ENCODE measurements at places on chromosomes 1 and 21. TPM values are rescaled to one million over a fixed set of nuclear protein-coding genes. Genes with fewer than 3 reads are reported as not detected.

GRCh38 chr1:208767816-208768215, 523.6 kb upstream of the PLXNA2 start:
- DNase-seq = no peak

LRRC71 gene
- not detected for polyA plus RNA-seq

PDC gene
- not detected for polyA plus RNA-seq

DNA sequence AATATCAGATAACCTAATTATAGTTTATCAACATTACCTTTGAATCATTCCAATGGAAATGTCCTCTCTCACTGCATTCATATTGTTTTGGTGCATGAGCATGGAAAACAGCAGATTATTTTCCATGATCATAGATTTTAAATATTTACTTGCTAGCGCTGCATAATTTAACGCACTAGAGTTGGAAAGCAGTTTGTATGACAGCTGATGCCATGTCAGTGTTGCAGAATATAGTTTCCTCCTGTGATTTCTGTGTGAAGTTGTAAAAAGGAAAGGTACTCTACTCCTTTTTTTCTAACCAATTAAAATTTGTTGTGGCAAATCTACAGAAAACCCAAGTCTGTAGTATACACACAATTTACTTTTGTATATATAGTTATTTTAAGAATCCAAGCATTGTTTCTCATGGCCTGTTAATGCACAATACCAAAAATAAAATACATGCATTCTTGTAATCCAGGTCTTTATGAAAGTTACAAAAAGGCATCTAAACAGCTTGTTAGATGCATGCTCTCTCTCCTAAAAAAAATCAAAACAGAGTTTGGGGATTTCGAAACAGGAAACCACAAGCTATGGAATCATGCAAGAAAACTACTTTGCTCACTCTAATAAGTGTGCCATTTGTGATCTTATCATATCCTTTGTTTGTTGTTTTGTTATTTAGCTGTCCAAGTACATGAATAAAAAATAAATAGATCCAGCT, 1.9 kb upstream of the ATG4C start:
- peak; percentile 50 for DNase-seq

- no peak for DNase-seq
Measured at GRCh38 chr21:32055305-32055704, 182.5 kb downstream of the HUNK start.

DNA sequence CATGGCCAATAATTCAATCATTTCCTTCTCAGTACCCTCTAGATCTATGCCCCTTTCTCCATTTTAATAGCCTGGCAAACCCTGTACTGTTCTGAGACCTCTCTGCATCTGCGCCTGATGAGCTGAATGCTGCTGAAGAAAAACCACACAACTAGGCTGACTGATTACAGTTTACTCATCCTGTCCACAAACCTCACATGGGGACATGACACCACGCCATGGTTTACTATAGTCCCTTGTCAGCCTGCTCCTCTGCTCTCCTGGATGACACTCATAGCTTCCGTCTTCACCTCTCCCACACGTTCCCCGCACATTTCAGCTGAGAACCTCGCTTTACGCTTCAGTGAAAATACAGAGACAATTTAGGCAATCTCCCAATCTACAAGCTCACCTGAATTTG, 59.7 kb downstream of the DESI2 start:
- no peak for DNase-seq

SLC16A1 gene
- polyA plus RNA-seq = 186 TPM

DNA sequence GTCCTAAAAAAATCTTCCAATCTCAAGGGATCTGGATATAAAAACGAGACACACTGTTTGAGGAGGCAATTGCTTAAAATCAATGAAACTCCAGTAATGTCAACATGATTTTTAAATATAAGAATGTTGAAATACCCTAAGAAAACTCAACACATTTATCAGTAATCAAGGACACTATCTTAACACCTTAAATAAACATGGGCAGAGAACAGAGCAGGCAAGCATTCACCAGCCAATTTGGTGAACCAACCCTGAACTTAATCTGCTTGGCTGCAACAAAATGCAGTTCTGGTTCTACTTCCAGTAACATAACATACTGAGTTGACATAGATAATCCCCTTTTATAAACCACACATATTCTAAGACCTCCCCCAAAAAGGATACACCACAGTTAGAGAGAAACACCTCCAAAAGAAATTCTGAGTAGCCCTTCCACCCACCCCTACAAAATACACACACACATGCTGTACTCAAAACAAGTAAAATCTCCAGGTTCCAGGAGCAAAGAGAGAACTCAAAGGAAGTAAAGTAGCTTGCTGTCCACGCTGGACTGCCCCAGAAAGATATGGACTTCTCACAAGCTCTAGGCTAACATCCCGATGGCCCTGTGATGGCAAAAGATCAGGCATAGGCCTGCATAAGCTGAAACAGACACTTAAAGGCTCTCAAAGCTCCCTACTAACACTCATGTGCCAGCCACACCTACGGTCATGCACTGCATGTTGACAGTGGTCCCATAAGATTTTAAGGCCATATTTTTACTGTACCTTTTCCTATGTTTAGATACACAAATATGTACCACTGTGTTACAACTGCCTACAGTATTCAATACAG, 30.5 kb downstream of the TP53BP2 start:
- DNase-seq = no peak

DNA sequence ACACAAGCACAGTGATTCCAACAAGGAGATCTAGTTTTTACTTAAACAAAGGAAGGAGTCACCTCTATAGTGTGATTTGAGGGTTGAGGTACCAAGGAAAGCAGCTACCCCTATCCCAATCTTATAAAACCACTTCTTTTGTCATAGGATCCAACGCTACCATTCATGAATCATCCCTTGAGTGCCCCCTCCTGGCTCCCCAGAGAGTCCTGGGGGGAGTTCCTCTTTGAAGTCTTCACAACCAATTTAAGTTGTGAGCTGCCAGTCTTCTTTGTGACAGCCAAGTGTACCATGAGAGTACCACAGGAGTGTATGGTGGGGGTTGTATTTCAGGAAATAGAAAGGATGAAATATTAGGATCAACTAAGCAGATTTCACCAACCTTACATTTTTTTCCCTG, 39.1 kb upstream of the NHLH2 start:
- DNase-seq = no peak

- DNase-seq = no peak
Measured at GRCh38 chr1:179366093-179366800, 476 bp downstream of the AXDND1 start.

DNA sequence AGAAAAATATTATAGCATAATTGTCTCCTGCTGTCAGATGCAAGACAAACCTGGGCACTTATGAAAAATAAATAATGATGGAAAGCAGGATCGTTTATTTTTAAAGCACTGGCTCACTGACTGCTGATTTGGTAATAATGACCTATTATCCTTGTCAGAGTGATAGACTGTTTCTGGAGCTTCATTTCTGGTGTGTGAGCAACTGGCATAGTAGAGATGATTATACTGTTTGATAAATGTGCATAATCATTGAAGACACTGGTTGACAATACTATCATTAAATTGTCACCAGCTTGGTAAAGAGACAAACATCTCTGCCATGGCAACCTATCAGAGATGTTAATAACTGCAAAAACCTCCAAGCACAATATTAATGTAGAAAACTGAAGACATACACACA, 179.9 kb upstream of the ZNF644 start:
- DNase-seq = no peak
